ENCODE measurements at places on chromosomes 4 and X.
A peak's percentile ranks its signal among the peaks of the same experiment; 100 is the strongest.

DNA sequence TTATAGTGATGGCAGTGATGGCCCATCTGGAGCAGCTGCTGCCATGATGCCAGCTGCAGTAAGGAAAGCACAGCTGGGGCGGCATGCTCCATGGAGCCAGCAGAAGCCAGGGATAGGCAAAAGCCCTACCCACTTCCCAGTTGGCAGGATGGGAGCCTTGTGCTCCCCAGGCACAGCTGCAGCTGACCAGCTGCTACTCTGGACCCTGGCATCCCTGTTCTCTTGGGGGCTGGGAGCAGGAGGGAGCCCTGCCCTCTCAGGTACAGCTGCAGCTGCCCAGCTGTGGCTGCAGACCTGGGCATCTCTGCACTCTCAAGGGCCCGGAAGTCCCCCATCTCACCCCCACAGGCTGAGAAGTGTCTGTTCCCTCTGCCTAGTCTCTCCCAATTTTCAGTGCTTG, 531.9 kb downstream of the PCDH18 start:
- DNase-seq, result no peak

DNA sequence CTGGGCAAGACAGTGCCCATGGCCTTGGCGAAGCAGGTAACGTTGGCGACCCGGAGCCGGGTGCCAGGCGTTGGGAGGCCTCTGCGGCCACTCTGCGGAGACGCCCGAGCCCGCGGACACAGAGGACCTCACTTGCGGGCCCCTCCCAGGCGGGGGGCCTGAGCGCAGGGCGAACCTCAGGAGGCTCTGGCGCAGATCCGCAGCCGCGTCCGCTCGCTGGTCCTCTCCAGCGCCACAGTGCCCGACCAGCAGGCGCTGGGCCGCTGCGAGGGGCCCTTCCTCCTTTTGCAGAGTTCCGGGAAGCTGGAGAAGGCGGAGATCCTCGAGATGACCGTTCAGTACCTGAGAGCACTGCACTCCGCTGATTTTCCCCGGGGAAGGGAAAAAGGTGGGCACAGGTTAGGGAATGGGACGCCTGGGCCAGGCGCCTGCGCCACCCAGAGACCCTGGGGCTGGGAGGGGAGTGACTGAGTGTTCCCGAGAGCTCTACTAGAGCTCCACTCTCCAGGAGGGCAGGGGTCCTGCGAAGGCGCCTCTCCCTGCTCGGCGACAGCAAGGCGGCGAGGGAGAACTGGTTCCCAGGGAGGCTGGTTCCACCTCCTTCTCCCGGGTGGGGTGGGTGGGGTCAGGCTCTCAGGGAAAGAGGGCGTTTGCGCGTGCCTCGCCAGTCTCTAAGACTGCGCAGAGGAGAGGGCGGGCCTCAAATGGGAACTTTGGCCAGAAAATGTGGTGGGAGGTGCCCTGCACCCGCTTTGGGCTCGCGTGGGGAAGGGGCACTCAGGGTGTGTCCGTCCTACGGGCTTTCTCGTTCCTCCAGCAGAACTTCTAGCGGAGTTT, 1.4 kb downstream of the HELT start:
- DNase-seq, result no peak

DNA sequence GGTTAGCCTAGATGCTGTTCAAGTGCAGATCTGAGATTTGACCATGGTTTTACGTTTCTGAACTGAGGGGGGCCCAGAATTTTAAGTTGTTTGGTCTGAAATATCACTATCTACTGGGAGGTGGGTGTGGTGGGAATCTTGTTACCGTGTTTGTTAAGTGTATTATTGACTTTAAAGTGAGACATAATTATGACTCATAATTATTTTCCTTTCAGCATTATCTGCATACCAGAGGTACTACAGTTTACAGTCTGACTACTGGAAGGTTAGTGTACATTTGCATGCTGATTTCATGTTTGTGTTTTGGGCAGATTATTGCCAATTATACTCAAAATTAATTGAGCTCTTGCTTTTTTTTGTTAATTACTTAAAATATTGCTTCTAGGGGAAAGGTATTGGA, 101.5 kb downstream of the KDM6A start:
- DNase-seq, result no peak

- no peak for DNase-seq
Measured at GRCh38 chr4:173318648-173319211, 15.4 kb downstream of the HMGB2 start.

DNA sequence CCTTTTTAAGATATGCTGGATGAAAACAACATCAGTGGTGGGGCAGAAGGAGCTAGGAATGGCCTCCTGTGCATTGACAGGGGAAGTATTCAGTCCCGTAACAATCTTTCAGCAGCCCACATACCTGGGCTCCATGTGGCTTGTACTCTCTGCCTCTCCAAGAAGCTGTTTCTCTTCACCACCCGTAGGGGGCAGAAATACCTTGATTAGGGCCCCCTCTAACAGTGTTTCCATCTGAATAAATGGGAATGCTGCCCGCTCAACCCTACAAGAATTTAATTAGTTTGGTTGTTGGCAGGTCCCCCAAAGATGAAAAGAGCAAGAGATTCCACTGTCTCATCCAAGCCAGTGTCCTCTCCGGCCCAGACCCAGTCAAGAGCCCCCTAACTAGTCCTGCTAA, 155.2 kb downstream of the SMIM20 start:
- DNase-seq, result no peak

- no peak for DNase-seq
Measured at GRCh38 chr4:10891866-10892265, 207.3 kb upstream of the CLNK start.

DNA sequence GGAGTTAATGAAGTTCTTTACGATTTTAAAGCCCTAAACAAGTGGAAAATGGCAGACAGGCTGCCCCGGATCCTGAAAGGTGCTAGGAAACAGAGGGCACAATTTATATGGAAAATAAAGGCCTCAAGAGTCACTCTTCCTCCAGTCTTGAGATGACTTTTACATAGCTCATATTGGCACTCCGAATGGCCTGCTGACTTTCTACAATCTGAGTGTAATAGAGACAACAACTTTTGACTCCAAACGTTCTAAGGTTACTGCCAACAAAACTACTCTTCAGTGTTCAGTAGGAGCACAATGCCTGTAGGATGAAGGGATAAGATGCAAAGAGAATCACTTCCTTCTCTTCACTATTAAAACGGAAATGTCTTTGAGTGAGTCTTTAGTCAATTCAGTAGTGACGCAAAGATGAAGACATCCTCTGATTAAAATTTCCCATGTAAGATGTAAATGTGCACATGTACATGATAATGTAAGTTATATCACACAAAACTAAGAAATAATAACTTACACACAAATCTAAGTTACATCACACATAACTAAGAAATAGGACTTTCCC, 40.5 kb downstream of the VEGFC start:
- DNase-seq, result no peak

GRCh38 chr4:82645936-82646565, 84.3 kb upstream of the TMEM150C start:
- no peak for DNase-seq

GRCh38 chr4:7423391-7423790, 11.3 kb downstream of the PSAPL1 start:
- no peak for DNase-seq

DNA sequence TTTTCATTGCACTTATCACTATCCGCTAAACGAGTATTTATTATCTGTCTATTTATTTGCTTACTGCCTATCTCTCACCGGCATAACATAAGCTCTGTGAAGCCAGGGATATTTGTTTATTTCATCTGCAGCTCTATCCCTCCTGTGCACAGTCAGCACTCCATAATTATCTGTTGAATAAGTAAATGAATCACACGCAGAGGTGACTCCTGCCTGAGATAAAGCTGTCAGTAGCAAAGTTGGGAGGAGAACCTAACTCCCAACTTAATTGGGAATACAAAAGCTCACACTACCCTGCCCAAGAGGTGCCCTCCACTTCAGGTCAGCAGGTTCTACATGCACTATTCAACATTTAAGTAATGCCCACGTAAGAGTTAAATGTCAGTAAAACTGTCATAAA, 85.7 kb downstream of the CORIN start:
- DNase-seq, result no peak

DNA sequence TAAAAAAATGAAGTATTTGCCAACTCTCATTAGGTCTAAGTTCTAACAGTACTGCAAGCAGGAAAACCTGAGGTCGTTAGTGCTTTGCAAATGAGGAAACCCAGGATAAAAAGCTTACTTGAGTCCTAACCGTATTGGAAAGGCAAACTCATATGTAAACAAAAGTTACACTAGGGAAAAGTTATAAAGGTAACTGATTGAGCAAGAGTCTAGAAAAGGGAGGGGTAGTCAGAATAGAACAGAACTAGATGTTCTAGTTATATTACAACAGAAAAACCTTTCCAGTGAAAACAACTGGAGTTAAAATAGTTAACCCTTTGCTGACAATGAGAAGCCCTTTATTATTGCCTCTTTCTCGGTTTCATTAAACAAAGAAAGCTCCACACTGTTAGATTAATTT, 66.4 kb upstream of the MAOA start:
- DNase-seq, result no peak

GRCh38 chrX:154594491-154594890, 9.6 kb downstream of the CTAG1A start:
- DNase-seq, result no peak

DNA sequence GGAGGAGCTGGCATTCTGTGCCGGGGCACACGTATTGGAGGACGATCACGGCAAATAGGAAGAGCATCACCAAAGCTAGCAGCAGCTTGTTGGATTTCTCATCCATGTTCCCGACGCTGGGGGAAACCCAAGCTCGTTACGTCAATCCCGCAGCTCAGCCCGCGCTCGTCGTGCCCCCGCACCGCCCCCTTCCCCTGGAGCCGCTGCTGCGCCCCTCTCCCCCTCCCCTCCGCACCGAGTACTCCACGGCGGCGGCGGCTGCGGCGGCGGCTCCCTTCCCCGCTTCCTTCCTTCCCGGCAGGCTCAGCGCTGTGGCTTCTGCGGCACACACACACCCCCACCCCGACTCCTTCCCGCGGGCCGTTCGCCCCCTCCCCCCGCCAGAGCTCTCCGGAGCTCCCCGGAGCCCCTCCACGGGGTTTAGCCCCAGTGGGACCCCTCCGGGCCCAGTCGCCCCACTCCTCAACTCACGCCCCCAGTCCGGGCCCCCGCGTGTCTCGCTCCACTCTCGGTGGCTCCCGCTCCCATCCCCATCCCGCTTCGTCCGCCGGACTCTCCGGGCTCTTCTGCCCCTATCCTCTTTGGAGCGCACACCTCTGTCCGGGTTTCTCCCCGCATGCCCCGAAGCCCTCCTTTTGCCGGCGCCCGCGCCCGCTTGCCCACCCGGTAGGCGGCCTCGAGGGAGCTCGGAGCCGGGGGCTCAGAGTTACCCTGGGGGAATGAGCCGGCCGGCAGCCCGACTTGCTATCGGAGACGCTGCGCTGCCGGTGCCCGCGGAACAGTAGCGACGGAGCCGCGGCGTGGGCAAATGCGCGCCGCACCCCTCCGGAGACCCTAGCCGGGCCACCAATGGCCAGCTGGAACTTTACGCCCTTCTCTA, 978 bp downstream of the HS6ST2 start:
- no peak for DNase-seq

- DNase-seq, result no peak
Measured at GRCh38 chrX:109049903-109050302, 313.5 kb upstream of the IRS4 start.

DNA sequence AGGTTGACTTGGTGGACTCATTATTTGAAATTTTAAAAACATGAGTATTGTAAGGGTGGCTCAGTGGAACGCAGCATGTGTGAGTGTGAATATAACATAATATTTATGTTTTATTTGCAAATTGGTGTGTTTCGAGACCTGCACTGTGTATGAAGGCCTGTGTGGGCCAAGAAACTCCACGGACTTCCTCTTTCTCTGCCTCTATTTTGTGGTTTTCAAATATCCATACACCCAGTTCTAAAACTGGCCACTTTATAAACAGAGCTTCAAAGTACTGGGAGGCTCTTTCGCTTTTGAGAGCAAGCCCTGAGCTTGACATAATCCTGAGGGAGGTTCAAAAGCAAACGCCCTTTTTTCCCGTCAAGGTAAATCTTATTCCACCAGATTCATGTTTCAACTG, 187.7 kb downstream of the GPAT3 start:
- no peak for DNase-seq

DNA sequence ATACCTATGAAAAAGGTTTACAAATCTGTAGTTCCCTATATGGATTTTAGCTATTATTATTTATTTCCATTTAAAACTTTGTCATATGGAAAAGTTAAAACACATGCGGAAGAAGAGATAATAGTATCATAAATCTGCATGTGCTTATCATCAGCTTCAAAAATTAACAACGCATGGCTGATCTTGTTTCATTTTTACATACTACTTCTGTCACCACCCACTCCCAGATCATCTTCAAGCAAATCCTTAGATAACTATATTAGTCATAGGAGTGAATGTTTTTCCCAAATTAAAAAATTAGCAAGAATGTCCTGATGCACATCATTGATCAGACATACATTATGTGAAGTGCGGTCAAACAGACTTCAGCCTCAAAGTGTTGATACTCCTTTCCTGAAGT, 24.6 kb upstream of the MOB1B start:
- no peak for DNase-seq

GRCh38 chrX:134324359-134324758, 87.4 kb downstream of the CCDC160 start:
- no peak for DNase-seq

GRCh38 chr4:4568806-4569427, 27.1 kb upstream of the STX18 start:
- DNase-seq, result no peak

- DNase-seq, result no peak
Measured at GRCh38 chr4:150212927-150213326, 134.7 kb downstream of the DCLK2 start.

- DNase-seq, result peak; percentile 62
Measured at GRCh38 chr4:37219242-37219641, 25.3 kb upstream of the NWD2 start.

DNA sequence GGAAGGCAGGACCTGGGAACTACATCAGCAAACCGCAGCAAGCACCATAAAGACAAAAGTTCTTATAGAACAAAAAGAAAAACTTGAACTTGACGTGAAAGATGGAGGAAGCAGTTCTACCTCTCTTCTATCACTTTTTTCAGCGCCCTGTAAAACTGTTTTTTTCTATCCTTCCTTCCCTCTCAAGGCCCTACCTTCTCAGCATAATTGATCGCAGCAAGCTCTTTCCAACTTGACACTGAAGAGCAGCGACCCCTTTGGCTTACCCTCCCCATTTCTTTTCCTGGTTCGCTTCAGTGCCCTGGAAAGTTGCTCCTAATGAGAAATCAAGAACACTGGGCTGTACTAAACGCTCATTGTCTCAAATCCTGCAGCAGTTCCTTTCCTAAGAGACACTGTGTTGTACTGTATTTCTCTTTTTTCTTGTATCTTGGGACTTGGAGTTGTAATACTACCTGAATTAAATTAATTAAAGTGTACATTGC, 150.6 kb upstream of the SLC4A4 start:
- no peak for DNase-seq
